Uterus (tissue), 4 donors: ENCODE measurements at places on chromosomes 16 and 17.

GRCh38 chr16:15055141-15056053 is 477 bp downstream of the NTAN1 start:
- DNase-seq = peak; percentile 61

DNA sequence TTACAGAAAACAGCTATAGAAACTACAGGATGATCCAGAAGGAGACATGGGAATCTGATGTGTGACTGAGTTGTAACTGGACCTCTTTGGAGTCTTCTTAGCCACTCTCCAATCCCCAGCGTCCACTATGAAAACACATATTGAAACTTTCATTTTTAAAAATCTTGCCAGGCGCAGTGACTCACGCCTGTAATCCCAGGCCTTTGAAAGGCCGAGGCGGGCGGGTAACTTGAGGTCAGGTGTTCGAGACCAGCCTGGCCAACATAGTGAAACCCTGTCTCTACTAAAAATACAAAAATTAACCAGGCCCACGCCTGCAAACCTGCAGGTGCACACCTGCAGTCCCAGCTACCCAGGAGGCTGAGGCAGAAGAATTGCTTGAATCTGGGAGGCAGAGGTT is 53.3 kb downstream of the HIC1 start:
- no peak for DNase-seq

GRCh38 chr16:64933885-64934284 is 188.0 kb downstream of the CDH11 start:
- no peak for DNase-seq

DNA sequence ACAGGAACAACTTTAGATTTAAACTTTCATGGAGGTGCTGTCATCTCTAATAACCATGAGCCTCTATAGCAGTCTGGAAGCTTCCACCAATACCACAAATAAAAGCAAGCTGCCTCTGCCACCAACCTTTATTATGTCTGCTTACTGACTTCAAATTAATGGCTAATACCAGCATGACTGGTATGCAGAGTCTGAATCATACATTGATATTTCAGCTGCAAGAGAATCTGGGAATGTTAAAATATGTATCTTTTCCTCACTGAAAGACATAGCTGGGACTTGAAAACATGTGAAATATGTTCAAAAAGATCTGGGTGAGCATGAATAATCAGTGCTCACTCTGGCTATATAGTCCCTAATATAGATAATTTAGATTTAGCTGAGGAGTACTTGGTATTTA is 488.6 kb downstream of the CDH8 start:
- no peak for DNase-seq

DNA sequence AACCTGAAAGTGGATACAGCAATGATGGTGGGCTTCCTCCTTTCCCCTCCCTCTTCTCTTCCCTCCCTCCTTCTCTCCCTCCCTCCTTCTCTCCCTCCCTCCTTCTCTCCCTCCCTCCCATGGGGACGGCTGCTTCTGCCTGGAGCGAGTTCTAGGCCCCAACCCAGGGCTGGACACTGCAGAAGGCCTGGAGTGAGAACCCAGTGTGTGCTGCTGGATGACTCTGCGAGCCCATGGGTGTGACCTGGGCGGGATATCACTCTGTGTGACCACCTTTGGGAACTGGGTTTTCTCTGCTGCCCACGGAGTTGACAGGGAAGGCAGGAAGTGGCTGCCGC is 242.6 kb upstream of the GSE1 start:
- no peak for DNase-seq

DNA sequence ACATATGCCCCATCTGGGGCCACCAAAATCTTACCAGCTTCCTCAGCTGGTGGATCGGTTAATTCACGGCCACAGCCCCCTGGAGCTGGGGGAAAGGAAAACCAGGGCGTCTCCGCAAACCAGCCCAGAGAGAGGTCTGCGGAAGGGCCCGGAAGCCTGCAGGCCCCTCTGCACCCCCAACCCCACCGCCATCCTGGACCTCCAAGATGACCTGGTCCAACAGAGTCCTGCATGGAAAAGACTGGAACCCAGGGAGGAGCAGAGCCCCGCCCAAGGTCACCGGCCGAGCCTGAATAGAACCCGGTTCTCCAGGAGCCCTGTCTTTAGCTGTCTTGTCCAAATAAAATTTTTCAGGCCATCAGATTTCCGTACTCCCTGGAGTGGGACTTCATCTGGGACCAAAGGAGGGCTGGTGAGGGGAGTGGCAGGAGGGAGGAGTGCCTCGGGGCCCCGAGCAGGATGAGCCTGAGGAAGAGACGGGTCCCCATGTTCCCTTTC is 37.4 kb upstream of the NDRG4 start:
- DNase-seq = no peak

- DNase-seq = no peak
Observed at GRCh38 chr17:65785109-65785508, 223.7 kb upstream of the AXIN2 start.

- peak; percentile 81 for DNase-seq
Observed at GRCh38 chr16:15856901-15857698, at the start of gene MYH11. MYH11 (minus strand) TSS chr16:15857028; CDS start chr16:15838252, 18,776 bp downstream.

GRCh38 chr17:28747051-28747691 is 3.4 kb downstream of the TRAF4 start:
- DNase-seq = no peak

DNA sequence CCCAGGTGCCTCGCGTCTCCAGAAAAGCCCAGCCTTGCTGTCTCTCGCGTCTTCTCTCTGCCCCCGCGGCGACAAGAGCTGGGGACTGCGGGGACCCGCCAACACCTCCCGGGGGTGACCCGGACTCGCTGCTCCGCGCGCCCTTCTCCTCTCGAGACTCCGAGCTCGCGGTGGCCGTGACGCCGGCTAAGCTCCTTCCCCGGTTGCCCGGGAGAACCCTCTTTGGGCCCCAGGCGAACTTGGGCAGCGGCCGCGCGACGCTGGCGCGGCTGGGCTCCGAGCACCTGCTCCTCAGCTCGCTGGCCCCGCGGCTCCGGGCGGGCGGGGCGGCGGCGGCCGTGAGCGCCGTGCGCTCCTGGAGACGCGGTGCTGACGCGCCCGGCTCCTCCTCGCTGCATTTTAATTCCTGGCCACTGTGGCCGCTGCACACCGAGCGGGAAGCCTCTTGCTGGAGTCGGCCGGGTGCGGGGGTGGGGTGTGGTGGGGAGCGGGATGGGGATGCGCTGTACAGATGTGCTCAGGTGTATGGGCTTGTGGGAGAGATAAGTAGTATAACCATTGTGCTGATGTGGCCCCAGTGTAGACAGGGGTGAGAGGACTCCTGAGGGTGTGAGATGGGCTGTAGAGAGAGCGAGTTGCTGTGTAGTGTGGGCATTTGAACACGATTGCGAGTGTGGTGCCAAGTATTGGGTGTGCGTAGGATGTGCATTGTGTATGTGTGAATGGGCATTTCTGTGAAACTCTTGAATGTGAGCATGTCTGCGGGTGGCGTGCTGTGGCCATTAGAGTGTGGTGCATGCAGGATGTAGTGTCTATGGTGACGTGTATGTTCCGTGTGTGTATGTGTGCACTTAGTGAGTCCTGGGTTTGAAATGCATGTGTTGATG is at the start of gene ASIC2:
TSS of gene ASIC2 (minus strand) at position 315 of the 887 bp plus-strand sequence.
- DNase-seq = no peak

- peak; percentile 20 for DNase-seq
Observed at GRCh38 chr17:60720763-60721531, 43.3 kb downstream of the BCAS3 start.

DNA sequence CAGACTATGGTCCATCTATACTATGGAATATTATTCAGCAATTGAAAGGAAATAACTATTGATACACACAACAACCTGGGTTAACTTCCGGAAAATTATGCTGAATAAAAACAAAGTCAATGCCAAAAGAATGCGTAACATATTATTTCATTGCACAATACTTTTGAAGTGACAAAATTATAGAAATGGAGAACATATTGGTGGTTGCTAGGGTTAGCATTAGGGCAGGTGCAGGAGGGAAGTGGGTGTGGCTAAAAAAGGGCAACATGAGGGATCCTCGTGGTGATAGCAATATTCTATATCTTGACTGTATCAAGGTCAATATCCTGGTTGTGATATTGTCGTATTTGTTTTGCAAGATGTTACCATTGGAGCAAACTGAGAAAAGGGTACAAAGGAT is 34.9 kb downstream of the PIK3R5 start:
- DNase-seq = no peak
